Stimulated activated CD8-positive, alpha-beta memory T cell treated with anti-CD3 and anti-CD28 coated beads, Interleukin-4, amount 100 ng/mL, for 1 hour (primary cell): ENCODE measurements at places on chromosomes 5 and 9.

GRCh38 chr9:76866689-76867088, 39.2 kb downstream of the PRUNE2 start:
- DNase-seq = no peak

DNA sequence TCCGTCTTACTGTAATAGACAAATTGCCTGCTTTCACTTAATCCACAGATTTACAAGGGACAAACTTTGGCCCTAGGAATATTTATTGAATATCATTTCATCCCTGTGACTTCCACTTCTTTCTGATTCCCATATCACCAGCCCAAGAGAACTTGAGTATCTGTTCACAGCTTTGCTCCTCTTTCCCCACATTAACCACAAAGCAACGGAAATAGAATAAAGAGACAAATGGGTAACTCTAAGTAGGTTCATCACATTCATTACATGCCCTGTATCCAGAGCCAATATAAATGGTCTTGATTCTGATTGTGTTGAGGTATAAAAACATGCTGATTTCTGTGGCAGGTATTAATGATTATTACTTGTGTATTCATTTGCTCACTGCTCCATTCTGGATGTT, 41.9 kb downstream of the TMEM252 start:
- DNase-seq = no peak

- DNase-seq = no peak
These were observed 207.6 kb downstream of the FSTL4 start for GRCh38 chr5:133404724-133405123.

GRCh38 chr9:95477885-95478284, 38.9 kb downstream of the PTCH1 start:
- DNase-seq = no peak

DNA sequence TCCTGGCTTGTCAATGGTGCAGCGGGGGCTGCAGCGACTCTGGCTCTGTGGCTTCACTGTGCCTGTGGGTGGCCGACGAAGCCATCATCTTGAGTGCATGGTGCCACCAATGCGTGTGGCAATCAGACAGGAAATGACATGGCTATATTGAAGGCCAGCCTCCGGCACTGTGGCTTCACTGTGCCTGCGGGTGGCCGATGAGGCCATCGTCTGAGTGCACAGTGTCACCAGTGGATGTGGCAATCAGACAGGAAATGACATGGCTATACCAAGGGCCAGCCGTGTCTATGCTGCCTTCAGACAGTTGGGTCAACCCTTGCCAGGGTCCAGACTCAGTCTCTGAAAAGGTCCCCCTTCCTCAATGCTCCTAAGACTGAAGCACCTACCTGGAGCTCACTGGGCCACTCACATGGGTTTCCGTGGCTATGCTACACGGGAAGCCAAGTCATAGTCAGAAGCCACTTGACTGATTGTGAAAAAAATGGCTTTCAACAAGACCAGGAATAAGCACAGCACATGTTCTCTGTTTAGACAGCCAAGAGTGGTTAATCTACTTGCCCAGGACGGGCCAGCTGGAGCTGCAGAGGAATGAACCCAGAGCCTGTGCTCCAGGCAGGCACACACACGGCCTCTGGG, 67.5 kb upstream of the S1PR3 start:
- DNase-seq = no peak

GRCh38 chr9:92724528-92725265, 39.9 kb downstream of the BICD2 start:
- DNase-seq = no peak

- DNase-seq = no peak
These were observed 71.0 kb upstream of the IQGAP2 start for GRCh38 chr5:76332102-76332501.

- no peak for DNase-seq
These were observed 78.2 kb upstream of the MAN2A1 start for GRCh38 chr5:109611505-109611904.
